ENCODE measurements at places on chromosomes 12 and 14.

DNA sequence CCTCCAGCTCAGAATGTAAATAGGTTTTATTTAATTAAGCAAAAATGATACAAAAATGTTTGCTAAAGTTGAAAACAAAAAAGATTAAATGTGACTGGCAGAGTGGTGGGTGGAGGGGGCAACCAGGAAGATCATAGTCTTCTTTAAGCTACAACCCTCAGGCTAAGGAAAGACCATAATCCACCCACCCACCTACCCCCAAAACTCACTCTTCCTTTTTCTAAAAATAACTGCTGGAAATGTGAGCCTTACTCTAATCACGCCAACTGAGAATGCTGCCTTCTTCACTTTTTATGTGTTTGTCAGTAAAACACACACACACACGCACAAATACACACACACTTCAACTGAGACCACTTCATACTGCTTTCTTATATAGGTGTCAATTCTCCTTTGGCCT, 230.0 kb upstream of the EGLN3 start:
- no peak for DNase-seq

DNA sequence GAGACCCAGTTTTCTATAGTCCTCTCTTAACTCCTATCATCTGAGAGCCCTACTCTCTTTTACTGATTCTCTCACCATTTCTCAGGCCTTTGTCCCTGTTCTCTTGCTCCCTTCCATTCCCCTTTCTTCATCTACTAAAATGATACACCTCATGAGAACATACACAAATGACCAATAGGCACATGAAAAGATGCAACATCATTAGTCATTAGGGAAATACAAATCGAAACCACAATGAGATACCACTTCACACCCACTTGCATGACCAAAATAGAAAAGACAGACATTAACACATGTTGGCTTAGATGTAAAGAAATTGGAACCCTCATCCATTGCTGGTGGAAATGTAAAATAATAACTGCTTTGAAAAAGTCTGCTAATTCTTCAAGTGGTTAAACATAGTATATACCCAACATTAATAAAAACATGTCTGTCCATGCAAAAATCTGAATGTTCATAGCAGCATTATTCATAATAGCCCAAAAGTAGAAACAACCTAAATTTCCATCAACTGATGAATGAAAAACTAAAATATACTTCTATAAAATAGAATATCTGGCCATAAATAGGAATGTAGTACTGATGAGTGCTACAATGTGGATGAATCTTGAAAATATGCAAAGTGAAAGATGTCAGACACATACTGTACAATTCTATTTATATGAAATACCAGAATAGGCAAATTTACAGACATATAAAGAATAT, 66.0 kb downstream of the DENND5B start:
- no peak for DNase-seq

DNA sequence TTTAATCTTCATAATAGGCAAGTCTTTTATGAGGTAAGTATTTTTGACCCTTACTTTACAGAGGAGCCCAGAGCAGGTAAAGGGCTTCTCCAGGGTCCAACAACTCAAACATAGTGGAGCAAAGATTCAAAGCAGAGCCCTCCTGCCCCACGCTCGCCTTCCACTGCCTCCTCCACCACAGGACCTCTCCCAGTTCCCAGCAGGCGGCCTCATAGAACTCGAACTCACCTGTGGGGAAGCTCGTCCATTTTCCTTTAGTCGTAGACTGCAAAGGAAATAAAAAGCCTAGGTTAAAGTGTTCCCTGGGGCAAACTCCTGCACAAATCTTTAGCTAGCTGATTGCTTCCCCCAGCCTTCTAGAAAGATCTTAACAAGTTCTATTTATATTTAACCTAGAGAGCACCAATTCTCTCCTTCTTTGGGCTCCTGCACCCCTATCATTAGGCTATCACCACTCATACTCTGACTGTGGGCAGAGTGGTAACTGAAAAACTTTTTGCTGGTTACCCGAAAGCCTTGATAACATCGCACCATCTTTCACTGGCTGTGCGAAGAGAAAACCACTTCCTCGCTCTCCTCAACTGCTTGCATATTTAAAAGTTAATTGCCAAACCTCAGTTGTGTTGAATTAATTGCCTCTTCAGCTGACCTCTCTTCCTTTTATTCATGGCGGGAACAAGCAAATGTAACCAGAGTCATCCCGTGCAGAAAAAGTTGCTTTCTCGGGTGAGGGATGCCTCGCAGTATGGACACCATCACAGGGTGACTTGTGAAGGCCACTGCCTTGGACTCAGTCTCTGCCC, 299.6 kb downstream of the DPF3 start:
- DNase-seq: peak; percentile 61

DNA sequence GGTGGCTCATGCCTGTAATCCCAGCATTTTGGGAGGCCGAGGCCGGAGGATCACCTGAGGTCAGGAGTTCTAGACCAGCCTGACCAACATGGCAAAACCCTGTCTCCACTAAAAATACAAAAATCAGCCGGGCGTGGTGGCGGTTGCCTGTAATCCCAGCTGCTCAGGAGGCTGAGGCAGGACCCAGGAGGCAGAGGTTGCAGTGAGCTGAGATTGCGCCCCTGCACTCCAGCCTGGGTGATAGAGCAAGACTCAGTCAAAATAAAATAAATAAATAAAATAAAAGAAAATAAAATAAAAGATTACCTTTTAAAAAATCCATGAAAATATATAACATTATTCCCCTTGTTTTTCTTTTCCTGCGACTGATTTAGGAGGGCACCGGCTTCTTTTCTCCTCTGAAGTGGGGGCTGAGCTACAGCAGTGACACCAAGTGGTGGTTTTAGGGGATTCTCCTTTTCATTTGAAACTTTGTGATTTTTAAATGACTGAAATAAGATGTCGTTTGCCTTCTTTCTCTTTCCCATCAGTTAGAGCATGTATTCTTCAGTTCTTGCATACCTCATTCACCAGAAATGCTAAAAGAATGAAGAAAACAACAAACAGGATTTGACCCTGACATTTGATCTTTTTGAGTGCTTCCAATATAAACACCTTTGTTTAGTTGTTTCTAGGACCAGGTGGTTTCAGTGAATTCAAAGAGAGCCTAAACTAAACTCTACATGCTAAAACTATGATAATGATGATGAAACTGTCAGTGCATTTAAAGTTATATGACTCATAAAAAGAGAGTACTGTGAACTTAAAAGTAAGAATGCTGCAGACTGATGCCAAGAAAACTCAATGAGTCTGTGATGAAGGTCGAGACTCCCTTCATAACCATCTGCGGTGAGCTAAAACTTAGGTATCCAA, 22.6 kb upstream of the PKP2 start:
- no peak for DNase-seq

DNA sequence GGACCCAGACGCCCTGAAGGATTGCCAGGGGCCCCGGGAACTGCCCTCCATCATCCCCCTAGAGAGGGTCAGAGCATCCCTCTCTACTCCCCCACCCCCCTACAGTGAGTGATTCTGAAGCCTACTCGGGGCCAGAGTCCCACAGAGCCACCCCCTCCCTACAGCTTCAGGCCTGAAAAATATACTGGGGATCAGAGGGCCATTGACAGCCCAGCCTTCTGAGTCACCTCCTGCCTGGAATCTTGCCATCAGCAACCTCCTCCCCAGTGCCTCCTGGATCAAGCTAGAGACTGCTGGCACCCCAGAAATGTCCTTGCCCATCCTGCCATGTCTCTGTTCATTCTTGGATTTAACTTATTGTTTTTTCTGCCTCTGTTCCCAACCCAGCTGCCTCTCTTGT, 21.7 kb upstream of the MIA2 start:
- no peak for DNase-seq
